ENCODE measurements at places on chromosomes 1 and 21.
A peak's percentile ranks its signal among the peaks of the same experiment; 100 is the strongest.

DNA sequence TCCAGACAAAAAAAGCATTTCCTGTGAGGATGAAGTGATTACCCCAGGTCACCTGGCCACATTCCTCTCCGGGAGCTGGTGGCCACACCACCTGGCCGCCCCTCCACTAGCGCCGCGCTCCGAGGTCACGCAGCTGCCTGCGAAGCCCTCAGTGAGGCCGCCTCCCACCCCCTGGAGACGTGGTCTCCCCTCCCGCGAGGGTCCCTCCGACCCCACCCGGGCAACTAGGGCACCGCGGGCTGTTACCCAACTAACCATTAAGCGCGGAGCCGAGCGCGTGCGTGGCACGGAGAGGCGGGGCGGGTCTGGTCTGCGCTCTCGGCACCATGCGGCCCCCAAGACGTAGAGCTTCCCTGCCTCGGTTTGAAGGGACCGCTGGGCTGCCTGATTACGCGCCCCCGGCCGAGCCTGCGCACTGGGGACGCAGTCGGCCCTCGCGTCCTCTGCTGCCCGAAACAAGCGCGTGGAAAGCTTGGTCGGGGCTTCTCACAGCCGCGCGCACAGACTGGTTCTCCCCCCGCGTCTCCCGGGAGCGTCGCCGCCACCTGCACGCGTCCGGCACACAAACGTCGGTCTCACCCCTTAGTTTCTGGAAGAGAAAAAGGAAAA is 106.5 kb downstream of the SLC16A1 start:
- peak; percentile 26 for DNase-seq

DNA sequence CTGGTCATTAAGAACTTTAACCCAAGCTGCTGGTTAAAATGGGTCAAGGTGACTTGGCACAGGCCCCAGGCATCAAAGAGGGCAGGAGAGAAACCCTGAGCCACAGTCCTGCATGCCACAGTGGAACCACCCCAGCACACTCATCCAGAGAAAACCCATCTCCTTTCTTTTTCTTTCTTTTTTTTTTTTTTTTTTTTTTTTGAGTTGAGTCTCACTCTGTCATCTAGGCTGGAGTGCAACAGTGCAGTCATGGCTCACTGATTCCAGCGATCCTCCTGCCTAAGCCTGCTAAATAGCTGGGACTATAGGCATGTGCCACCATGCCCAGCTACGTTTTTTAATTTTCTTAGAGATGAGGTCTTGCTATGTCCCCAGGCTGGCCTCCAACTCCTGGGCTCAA is 109.2 kb upstream of the RAB4A start:
- DNase-seq, result no peak

DNA sequence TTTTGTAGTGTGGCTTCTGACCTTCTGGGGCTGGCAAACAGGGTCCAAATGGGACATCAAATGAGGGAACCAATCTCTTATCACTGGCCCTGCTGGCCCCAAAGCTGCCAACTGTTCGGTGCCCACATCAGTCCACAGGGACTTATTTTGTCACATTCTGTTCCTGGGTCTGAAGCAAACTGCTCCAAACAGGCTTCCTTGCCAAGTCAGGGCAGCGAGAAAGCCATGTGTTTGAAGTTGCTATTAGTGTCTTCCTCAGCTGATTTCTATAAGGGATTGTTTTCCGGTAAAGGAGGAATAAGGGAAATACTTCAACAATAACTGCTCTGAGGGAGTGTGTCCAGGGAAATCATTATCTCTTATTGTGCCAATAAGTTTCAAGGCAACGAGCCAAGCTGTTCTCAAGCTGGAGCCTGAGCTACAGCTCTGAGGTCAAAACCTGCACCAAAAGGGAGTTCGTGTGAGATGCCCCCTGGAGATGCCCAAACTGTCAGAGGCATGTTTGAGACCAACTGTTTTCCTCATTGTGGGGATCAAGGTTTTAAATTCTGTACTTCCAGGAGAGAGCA is 381.4 kb upstream of the PROX1 start:
- DNase-seq, result no peak

DNA sequence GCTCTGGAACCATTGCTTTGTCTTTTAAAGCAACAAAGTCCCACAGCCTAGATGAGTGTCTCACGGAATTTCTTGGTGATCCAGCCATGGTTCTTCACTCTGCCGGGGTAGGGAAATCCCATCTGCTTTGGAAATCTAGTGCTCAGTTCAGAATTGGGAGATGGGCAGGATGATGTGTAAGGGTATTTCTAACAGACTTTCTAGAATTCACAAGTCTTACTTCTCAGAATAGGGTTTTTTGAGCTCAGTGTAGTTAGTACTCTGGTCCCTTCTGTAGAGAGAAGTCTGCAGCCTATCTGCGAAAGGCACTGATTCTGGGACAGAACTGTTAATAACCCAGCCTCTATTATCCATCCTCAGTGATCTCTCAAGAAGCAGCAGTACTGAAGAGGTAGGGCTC is 25.3 kb downstream of the GABPA start:
- no peak for DNase-seq

DNA sequence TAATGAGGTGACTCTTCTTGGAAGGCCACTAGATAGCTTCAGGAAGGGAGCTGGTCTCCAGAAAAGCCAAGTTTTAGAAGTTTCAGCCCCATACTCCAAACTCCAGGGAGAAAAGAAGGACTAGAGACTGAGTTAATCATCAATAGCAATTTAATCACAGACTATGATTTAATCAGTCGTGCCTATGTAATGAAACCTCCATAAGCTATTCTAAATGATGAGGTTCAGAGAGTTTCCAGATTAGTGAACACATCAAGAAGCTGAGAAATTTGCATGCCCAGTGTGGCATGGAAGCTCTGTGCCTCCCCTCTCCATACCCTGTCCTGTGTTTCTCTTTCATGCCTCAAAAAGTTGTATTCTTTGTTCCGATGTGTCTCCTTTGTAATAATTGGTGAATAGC is 49.2 kb upstream of the CCDC190 start:
- DNase-seq, result no peak

- DNase-seq, result peak; percentile 76
Observed at GRCh38 chr1:60960891-60961461, 121.4 kb upstream of the NFIA start.

- no peak for DNase-seq
Observed at GRCh38 chr1:8307628-8308027, 10.3 kb upstream of the SLC45A1 start.

DNA sequence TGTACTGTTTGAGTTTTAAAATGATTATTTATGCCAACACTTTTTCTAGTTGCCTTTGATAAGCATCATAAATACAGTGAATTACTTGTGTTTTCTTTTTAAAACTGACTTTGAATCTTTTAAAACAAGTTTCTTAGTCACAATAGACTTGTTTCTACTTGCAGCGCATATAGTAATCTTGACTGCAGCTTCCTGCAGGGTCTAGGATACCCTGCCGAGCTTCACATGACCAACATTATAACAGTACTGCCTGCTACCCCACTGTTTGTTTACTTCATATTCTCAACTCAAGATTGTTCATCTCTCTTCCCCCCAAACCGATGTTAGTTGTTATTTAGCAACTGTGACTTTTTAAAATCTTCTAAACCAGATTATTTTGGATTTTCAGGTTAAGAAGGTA is 751.3 kb upstream of the NEGR1 start:
- DNase-seq, result no peak

- DNase-seq, result no peak
Observed at GRCh38 chr1:41802532-41803501, 115.9 kb downstream of the HIVEP3 start.

DNA sequence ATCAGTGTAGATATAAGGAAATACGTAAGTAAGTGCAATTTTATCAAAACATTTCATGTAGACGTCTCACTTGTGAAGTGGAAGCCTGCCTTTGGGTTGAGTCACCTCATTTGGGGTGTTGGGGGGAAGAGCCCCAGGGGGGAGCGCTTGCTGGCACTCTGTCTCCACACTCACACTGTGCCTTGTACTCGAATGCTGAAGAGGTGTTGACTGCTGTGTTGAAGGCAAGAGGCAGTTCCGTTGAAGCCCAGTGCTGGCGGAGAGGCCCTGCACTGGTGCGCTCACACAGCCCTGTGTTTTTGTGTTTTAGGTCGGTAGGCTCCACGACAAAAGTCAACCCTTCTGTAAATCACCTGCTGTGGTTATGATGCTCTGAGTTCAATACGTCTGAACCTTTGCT is 131.9 kb upstream of the COL6A1 start:
- no peak for DNase-seq

GRCh38 chr1:198845851-198846250 is 207.0 kb downstream of the PTPRC start:
- DNase-seq, result peak; percentile 53

DNA sequence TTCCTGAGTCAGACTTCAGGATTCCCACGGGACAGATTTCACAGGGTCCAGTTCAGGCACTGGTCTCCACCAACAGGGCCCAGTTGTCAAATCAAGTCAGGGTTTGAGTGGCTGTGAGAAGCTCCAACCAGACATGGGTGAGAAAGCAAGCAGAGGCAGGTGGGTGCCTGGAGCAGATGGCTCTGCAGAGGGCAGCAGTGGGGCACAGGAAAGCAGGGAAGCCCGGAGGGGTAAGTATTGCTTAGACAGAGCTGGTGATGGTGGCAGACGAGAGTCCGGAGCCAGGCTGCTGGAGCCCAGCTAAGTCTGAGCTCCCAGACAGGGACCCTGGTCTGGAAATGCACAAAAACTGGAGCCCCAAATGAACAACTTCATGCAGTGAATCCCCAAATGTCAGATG is 40.4 kb downstream of the RIMS3 start:
- no peak for DNase-seq

DNA sequence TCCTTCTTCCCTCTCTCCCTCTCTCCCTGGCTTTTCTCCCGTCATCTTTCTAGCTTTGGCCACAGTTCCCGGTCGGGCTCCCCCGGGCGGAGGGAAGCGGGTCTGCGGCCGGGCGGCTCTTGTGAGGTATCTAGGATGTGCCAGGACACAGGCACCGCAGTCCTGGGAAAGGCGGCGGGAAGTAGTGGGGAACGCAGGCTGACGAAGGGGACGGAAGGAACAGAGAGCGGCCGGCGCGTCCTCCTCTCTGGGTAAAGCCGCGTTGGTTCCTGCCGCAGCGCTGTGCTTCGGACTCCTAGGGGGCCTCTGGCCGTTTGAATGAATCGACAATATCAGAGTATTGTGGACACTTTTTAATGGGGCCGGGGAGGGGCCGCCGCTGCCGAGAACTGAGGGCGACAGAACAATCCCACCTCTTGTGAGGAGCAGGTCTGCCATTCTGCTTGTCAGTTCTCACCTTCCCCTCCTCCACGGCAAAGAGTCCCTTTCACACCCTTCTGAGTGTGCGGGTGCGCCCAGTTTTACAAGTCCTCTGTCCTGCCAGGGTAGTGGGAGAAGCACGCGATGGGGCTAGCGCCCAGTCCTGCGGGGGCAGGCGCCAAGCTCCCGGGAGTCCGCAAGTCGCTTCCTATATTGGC is 1.2 kb upstream of the LHX9 start:
- peak; percentile 68 for DNase-seq

DNA sequence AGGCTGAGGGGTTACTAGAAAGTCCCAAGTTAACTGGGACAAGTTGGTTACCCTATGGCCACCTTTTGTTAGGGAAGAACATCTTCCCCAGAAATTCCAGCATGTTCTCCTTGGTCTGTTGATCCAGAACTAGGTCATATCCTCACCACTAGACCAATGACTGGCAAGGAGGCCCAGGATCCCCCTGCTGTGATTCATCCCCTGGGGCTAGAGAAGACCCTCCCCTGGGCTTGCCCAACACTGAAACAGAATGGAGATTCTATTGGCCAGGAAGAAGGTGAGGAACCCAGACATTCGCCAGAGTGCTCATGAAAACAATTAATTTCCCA is 90.1 kb upstream of the SIM2 start:
- DNase-seq, result no peak

- DNase-seq, result peak; percentile 49
Observed at GRCh38 chr1:196148367-196148970, 459.8 kb downstream of the KCNT2 start.

GRCh38 chr1:91603409-91603808 is 102.8 kb downstream of the CDC7 start:
- no peak for DNase-seq

DNA sequence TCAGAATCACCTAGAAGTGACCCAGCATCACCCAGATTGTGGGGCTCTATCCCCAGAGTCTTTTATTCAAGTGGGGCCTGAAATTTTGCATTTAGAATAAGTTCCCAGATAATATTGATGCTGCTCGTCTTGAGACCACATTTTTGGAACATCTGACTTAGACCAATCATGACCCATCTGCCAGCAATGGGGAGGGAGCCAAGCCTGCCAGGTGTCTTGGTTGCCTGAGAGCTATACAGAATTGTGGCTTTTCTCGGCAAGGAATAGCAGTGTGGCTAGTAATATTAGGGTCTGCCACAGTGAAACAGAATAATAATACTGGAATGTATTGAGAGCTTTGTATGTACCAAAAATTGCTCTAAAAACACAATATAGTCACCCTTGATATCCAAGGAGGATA is 31.1 kb upstream of the RGS8 start:
- no peak for DNase-seq

GRCh38 chr1:234940841-234941240 is 187.8 kb downstream of the TOMM20 start:
- DNase-seq, result no peak

DNA sequence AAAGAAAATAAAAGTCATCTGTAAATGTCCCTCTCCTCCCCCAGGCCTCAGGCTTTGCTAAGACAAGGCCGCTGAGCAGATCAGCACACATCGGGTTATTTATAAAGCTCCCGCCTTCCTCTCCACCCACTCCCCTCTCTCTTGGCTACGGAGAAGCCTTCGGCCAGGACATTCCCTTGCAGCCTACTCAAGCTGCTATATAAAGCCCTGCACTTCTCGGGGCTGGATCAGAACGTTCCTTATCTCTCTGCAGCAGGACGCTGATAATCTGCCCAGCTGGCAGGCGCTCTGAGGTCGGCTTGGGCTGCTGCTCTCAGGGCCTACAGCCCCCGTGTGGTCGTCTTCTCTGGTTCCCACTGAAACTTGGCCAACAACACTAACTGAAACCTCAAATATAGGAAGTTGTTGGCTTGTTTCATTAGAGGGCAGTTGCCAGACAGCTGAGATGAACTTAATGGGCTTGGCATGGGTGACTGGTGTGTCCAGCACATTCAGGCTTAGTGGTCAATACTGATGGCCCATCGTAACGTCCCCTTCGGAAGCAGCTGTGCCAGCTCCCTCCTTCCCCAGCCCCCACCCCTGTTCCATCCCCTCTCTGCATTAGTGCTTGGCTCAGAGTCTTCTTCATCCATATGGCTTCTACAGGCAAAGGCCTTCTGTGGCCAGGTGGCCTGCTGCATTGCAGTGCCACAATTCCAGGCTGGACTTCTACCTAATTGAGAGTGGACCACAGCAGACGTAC is 64.6 kb downstream of the IER5 start:
- peak; percentile 66 for DNase-seq

GRCh38 chr21:20040768-20041167 is 957.4 kb upstream of the NCAM2 start:
- DNase-seq, result peak; percentile 4

- no peak for DNase-seq
Observed at GRCh38 chr1:161393151-161393550, 25.5 kb upstream of the CFAP126 start.
